ENCODE measurements at places on chromosomes 1 and 21.

- DNase-seq, result no peak
Measured at GRCh38 chr1:30830537-30830936, 73.0 kb upstream of the LAPTM5 start.

- DNase-seq, result no peak
Measured at GRCh38 chr1:201825245-201825644, 3.7 kb upstream of the IPO9 start.

DNA sequence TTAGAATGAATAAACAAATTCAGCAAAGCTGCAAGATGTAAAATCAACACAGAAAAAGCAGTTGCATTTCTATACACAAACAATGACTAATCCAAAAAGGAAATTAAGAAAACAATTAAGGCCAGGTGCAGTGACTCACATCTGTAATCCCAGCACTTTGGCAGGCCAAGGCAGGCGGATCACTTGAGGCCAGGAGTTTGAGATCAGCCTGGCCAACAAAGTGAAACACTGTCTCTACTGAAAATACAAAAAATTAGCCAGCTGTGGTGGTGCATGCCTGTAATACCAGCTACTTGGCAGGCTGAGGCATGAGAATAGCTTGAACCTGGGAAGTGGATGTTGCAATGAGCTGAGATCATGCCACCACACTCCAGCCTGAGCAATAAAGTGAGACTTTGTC is 22.3 kb downstream of the THEM4 start:
- no peak for DNase-seq

GRCh38 chr1:31095298-31095981 is 29.9 kb upstream of the PUM1 start:
- DNase-seq, result no peak

GRCh38 chr1:37474697-37475379 is 458 bp downstream of the ZC3H12A start:
- DNase-seq, result no peak

- DNase-seq, result no peak
Measured at GRCh38 chr1:109500941-109501381, 7.1 kb downstream of the CYB561D1 start.

- no peak for DNase-seq
Measured at GRCh38 chr1:54335755-54336108, 70.5 kb downstream of the SSBP3 start.

DNA sequence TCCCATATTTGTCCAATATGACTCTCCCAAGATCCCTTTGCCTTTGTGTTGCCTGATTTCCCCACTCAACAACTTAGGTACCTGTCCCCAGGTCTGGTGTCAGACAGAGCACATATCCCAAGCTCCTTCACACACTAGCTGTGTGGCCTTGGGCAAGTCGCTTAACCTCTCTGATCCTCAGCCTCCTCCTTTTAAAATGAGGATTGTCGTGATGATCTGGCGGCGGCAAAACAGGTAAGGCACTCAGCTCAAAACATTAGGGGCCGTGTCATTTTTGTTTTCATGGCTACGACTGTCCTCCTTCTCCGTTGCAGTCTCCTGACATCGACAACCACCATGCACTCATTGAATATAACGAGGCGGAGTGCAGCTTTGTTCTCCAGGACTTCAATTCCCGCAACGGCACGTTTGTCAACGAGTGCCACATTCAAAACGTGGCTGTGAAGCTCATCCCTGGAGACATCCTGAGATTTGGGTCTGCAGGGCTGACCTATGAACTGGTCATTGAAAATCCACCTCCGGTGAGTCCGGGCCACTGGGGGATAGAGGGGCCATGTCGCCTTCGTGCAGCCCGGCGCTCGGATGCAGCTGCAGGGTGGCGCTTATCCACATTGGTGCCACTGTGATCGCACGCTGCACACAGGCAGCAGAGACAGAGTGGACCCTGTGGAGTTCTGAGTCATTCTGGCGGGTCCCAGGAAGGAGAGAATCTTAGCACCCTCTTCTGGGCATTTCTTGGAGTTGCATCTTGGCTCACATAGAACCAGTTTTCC is 25.2 kb downstream of the FHAD1 start:
- peak; percentile 41 for DNase-seq

- no peak for DNase-seq
Measured at GRCh38 chr21:41064334-41064791, 103.6 kb upstream of the BACE2 start.

DNA sequence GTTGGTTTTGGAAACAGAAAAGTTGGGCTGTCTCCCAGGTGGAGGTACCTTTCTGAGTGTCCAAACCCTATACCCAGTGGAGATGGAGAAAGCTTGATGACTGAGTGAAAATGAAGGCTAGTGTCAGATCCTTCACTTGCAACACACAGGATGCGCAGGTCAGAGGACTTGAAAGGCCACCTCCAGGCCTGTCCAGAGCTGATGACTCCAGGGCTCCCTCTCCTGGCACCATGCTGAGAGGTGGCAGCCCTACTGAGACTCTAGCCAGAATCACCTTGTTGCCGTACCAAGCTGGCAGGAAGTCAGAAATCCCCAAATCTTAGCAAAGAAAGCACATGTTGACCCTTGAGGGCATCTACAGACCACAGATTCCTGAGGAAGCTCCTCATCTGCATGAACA is 16.4 kb downstream of the KNCN start:
- no peak for DNase-seq

DNA sequence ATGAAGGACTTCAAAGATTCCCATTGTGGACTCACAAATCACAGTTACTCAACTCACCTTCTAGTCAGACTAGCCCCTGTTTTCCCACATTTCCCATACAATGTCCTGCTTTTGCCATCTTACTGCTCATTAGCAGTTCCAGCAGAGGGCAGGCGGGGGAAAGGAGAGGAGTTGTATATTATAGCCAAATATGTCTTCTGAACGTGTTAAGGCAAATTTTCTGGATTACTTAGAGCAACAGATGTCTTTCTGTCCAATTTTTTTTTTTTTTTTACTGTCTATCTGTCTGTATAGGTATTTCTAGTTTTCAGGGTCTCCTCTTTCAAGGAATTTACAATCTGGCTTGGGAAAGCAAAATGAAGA is 29.9 kb upstream of the DDAH1 start:
- no peak for DNase-seq

GRCh38 chr1:100767176-100767890 is 47.8 kb downstream of the VCAM1 start:
- DNase-seq, result no peak

DNA sequence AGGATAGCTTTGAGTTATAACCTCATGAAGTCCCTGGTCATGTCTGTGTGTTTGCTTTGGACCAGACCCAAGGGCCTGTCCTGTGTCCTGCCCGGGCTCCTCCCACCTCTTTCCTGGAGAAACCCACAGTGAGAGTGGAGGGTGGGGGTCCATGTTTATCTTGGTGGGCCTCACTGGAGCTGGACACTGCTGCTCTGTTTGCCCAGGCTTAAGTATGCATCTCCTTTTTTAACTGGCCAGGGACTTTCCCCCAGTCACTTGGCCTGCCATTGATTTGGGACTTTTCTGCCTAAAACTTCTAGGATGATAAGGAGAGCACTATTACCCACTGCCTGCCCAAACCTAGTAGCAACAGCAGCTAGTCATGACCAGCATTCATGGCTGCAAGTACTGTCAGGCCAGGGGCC is 49.8 kb downstream of the DDR2 start:
- no peak for DNase-seq

DNA sequence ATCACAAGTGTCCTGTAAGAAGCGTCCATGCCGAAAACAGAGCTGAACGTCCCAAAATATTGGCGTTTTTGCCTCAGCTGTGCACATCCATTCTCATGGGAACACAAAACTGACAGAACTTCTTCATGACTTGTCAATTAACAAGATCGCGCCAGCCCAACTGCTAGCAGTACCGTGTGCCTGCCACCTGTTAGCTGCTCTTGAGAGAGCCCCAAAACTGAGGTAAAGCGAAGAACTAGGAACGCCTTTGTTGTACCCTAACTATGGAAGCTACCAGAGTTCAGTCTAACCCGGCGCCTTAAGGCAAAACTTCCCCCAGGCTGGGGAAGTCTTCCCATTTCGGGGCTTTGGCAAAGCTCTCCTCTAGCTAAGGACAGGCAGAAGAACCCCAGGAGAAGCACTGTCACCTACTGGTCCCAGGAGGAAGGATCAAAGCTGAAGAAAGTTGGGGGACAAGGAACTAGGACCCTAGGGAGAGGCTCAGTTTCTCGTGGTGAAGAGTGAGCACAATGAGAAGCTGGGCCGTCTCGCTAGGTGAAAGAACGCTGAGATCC is 719 bp downstream of the EYA3 start:
- DNase-seq, result no peak

- DNase-seq, result no peak
Measured at GRCh38 chr1:160800645-160801408, 4.9 kb downstream of the LY9 start.

- no peak for DNase-seq
Measured at GRCh38 chr1:67405473-67406245, 24.5 kb downstream of the SERBP1 start.

- DNase-seq, result no peak
Measured at GRCh38 chr1:204602111-204602579, 83.4 kb downstream of the LRRN2 start.

DNA sequence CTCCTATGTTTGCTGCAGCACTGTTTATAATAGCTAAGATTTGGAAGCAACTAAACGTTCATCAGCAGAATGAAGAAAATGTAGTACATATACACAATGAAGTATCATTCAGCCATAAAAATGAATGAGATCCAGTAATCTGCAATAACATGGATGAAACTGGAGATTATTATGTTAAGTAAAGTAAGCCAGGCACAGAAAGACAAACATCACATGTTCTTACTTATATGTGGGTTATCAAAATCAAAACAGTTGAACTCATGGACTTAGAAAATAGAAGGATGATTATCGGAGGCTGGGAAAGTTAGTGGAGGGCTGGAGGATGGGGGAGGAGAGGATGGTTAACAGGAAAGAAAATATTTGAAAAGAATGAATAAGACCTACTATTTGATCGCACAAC is 1017.6 kb downstream of the KCNT2 start:
- no peak for DNase-seq

DNA sequence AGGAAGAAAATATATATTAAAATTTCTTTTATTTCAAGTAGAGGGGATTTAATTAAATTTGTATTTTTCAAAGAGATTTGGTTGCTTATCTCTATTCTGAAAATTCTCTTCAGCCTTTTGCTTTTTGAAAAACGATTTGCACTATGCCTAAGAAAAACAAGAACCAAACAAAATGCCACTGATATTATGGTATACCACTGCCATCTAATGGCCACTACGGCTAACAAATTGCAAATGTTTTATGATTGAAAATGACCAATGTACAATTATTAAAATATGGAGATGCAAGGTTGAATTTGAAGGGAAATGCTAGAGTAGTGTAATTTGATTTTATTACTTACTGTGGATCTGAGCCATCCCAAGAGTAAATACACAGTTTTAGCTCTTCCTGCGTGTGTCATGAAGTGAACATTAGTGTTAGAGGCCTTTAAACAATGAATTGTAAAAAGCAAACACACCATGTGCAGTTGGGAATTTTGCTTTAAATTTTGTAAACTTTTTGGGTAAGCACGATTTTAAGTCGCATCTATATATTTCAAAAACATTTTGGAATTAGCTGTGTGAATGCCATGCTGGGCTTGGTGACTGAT is 137.4 kb upstream of the USP25 start:
- DNase-seq, result no peak

DNA sequence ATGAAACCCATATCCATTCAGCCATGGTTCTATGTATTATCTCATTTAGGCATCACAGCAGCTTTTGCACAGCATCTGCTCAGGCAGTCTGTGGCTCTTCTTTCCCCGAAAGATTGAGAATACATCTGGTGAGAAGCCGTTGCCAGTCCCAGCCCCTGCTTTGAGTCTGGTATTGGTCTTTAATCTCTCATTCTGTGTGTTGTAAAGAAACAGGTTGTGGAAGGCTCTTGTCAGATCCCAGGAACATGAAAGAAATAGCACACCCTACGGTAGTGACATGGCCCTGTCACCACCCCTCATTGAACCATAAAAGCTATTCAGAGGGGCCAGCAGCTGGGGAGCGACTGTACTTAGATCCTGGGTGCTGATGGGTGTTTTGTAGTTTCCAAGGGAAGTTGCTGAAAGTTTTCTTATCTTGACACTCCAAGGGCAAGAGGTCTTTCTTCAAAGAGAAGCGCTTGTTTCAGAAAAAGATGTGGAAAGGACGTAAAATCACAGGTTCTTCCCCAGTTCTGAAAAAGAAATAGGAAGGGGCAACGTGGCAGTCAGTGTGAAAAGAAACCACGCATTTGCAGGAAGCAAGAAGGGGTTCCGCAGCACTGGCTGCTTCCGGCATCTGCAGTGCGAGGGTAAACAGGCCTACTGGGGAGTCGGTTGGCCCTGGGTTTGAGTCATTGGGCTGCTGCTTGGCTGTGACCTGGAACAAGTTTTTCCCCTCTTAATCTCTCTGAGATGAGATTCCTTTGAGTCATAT is 145.0 kb downstream of the DHRS3 start:
- DNase-seq, result peak; percentile 61

DNA sequence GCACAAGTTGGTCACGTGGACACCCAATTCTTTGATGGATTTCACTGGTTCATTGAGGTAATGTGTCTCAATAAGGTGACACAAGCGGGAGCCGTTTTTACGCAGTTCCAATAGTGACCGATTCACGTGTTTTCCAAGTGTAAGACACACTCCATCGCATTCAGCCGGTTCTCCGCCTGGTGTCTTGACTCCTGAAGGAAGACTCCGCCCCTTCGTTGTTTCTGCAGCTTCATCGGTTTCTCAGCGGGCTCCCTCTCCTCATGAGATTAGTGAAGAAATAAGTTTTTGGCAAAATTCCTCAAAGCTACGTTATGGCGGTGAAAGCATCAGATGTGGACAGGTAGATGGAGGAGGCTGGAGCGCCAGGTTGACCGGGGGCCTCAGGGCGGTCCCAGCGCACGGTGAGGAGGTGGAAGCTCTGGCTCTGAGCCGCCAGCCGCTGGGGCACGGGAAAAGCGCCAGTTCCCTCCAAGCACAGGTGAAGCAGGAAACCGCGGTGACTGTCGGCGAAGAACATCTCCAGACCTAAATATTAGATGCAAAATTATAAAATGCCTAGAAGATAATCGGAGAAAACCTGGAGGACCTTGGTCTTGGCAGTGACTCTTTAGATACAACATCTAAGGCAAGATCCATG is 21.0 kb downstream of the CD2 start:
- no peak for DNase-seq

GRCh38 chr1:96364576-96364975 is 357.0 kb upstream of the PTBP2 start:
- DNase-seq, result no peak

DNA sequence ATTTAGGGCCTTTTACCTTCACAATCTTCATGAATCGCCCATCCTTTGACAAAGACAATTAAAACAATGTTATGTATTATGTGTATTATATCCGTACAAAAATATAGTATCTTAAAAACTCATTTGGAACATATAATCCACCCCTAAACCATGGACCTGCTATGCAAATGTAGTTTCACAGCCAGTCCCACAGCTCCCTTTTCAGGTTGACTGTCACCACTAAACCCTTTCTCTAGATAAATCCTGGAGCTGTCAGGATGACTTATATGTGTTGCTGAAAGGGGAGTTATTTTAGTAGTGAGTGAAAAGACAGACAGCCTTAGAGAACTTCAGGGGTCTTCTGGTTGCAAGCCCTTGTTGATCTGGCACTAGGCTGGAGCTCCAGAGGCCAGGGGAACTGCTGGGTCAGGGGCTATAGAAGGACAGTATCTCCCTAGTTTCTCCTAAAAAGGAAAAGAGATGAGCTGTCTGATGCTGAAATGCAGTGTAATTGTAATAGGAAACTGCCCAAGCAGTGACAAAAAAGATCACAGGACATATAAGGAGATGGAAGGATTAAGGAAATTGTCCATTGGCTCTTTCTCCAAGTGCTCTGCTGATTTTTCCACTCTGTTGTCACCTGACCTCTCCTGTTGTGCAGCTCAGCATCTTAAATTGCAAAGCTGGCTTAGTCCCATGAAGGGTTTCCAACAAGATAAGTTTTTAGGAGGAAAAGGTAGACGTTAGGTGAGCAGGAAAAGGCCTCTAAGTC is 127.7 kb downstream of the S1PR1 start:
- DNase-seq, result no peak
